ENCODE measurements at places on chromosomes 1 and 21. TPM values are rescaled to one million over a fixed set of nuclear protein-coding genes. Genes with fewer than 3 reads are reported as not detected.

DNA sequence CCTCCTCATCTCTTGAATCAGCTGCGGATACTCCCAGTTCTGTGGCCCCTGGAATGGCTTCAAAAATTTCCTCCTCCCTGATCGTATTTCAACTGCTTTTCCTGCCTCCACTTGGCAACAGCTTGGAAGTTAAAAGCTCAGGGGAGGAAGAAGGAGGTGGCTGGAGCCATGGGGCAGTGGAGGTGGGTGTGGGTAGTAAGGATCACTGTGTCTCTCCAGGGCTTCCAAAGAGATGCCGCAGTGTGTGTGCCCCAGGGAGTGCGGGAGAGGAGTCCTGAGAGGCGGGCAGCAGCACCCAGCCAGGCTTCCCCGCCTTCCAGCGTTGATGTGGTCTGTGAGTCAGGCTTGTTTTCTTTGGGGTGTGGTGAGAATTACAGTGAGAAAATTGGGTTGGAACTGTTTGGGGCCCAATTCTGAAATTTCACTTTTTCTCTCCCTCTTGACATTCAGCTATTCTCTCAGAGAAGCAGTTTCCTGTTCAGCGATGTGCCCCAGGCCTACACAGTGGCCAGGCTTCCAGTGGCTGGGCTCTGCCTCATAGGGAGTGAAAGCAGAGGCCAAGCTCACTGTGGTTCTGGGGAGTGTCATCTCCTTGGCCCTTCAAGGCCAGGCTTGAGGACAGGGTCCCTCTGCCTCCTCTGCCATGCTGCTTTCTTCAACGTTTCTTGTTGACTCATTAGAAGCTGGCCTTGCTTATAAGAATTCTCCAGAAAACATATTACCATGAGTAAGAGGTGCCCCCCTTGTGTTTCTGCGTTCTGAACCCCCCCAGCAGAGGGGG is 69.0 kb downstream of the PGM1 start:
- H3K4me1 ChIP-seq = peaks cover 5% of the 10 kb centered on the region
- H3K36me3 ChIP-seq = peaks cover 16% of the 10 kb centered on the region
- no peak for DNase-seq

The CD48 gene
- total RNA-seq = 2.9 TPM

DNA sequence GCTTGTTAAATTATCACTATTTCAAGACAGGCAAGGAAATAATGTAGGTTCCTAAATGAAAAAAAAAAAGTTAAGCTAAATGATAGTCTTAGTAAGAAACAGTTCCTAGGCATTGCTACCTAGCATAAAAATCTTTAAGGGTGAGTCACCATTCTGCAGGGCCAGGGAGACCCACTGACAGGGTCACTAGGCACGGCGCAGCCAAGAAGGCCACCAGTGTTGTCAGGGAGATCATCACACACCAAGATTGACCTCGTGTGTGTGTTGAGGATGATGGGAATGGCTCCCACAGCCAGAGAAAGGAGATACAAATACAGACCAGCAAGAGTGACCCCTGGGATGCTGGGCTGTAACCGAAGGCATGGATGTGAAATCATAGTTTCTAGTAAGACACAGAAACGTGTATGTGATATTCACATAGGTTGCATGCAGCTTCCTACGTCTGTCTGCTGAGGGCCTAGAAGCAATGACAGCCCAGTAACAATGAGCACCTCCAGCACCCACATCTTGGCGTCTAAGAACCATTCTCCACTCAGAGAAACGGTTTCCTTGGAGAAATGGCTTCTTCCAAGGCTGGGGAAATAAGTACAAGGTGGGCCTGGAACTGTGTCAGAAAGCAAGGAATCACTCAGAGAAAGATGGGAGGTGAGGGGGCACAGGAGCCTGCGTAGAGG is 29.1 kb downstream of the RIPK4 start:
- H3K4me1 ChIP-seq = no peaks in the 10 kb centered on the region
- H3K27ac ChIP-seq = no peak overlapping the region
- H3K4me3 ChIP-seq = no peak overlapping the region
- no peaks in the 10 kb centered on the region for H3K27me3 ChIP-seq

The AZIN2 gene
- 3.7 TPM for total RNA-seq

The C21orf58 gene
- total RNA-seq = 2.5 TPM

- peaks cover 33% of the 10 kb centered on the region for H3K4me1 ChIP-seq
- peaks cover 72% of the 10 kb centered on the region for H3K36me3 ChIP-seq
- H3K27ac ChIP-seq = no peak overlapping the region
- no peak for DNase-seq
- no peaks in the 10 kb centered on the region for H3K27me3 ChIP-seq
Observed at GRCh38 chr1:162502077-162502476, 4.5 kb downstream of the UHMK1 start.

- no peak overlapping the region for H3K4me3 ChIP-seq
- peaks cover 11% of the 10 kb centered on the region for H3K36me3 ChIP-seq
- no peaks in the 10 kb centered on the region for H3K27me3 ChIP-seq
- no peak for DNase-seq
Observed at GRCh38 chr1:219963432-219963831, 35.1 kb upstream of the SLC30A10 start.

The NPHP4 gene
- 7.4 TPM for total RNA-seq

- peaks cover 9% of the 10 kb centered on the region for H3K4me1 ChIP-seq
- no peak overlapping the region for H3K27ac ChIP-seq
- no peaks in the 10 kb centered on the region for H3K36me3 ChIP-seq
Observed at GRCh38 chr1:226428348-226428747, 20.5 kb upstream of the PARP1 start.

Measured in esophagus muscularis mucosa (tissue), 4 donors.